Tibial nerve (tissue), 4 donors: ENCODE measurements at places on chromosomes 4 and X. TPM values are rescaled to one million over a fixed set of nuclear protein-coding genes. Genes with fewer than 3 reads are reported as not detected.

The ADGRL3 gene
- 25.1 TPM for total RNA-seq

The TSPAN5 gene
- 15.3 TPM for total RNA-seq

The UGT2B11 gene
- not detected for total RNA-seq

The EFHC2 gene
- 5.2 TPM for total RNA-seq

The TENM3 gene
- total RNA-seq = 36.9 TPM

The HTR2C gene
- not detected for total RNA-seq

- H3K27me3 ChIP-seq = peaks cover 27% of the 10 kb centered on the region
- no peaks in the 10 kb centered on the region for H3K36me3 ChIP-seq
- no peak overlapping the region for H3K4me3 ChIP-seq
- DNase-seq = no peak
Observed at GRCh38 chrX:97743014-97743413, 859.3 kb downstream of the RPA4 start.

GRCh38 chr4:83112678-83113428 is 1.7 kb downstream of the PLAC8 start:
- no peaks in the 10 kb centered on the region for H3K4me1 ChIP-seq
- H3K27ac ChIP-seq = no peak overlapping the region
- DNase-seq = no peak

GRCh38 chrX:107480272-107480671 is 30.8 kb downstream of the FRMPD3 start:
- H3K4me3 ChIP-seq = no peak overlapping the region
- H3K36me3 ChIP-seq = no peaks in the 10 kb centered on the region
- no peaks in the 10 kb centered on the region for H3K27me3 ChIP-seq
- no peak for DNase-seq

- no peak overlapping the region for H3K4me3 ChIP-seq
- H3K27me3 ChIP-seq = no peaks in the 10 kb centered on the region
- no peaks in the 10 kb centered on the region for H3K36me3 ChIP-seq
- H3K4me1 ChIP-seq = no peaks in the 10 kb centered on the region
- DNase-seq = no peak
Observed at GRCh38 chr4:163072222-163072621, 94.5 kb downstream of the NAF1 start.

DNA sequence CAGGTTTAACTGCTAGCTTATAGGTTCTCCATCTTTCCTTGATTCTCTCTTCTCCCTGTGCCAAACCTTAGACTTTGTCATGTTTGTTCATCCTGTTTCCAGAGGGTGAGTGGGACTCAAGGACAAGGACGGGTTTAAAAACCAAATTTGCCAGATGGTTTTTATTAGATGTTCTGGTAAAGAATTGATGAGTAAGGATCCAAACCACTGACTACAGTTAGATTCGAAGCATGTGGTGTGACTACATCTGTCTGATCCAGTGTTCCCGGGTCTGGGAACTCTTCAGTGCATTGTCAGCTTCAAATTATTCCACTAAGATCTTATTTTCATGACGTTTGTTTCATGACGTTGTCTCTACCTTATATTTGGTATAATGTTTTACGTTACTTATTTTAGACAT is 37.5 kb downstream of the MTMR1 start:
- no peaks in the 10 kb centered on the region for H3K4me1 ChIP-seq
- no peaks in the 10 kb centered on the region for H3K27me3 ChIP-seq
- H3K4me3 ChIP-seq = no peak overlapping the region
- no peak for DNase-seq

GRCh38 chr4:56460085-56460484 is 7.3 kb upstream of the SRP72 start:
- DNase-seq = no peak
- no peak overlapping the region for H3K27ac ChIP-seq
- no peak overlapping the region for H3K4me3 ChIP-seq
- no peaks in the 10 kb centered on the region for H3K36me3 ChIP-seq
- no peaks in the 10 kb centered on the region for H3K27me3 ChIP-seq

DNA sequence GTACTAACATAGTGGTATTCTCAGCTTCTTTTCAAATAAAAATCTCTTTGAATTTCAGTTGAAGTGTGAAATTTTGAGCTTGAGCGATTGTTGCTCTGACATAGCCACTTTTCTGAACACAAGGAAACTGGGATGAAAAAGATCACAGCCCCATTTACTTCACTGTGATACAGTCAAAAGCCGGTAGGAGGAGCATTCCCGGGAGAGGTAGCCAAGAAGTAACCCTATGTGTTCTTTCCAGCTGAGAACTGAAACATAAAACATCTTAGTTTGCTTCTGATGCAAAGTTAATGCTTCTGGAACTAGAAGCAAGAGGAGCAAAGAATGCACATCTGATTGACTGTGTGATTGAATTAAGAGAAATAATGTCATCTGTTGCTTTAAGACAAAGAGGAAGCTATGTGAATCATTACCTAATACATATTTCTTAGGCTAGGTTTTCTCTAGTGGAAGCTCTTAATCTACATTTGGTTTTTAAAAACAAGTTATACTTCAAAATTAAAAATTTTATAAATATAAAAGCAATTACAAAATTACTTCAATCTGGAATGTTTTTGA is 88.3 kb upstream of the UNC5C start:
- H3K4me3 ChIP-seq = no peak overlapping the region
- DNase-seq = no peak
- no peaks in the 10 kb centered on the region for H3K36me3 ChIP-seq
- H3K27me3 ChIP-seq = no peaks in the 10 kb centered on the region
- H3K27ac ChIP-seq = no peak overlapping the region
- H3K4me1 ChIP-seq = peaks cover 6% of the 10 kb centered on the region

GRCh38 chr4:7516096-7516772 is 81.5 kb upstream of the PSAPL1 start:
- H3K4me1 ChIP-seq = peaks cover 7% of the 10 kb centered on the region
- H3K27ac ChIP-seq = no peak overlapping the region
- no peaks in the 10 kb centered on the region for H3K36me3 ChIP-seq
- no peak for DNase-seq
- no peaks in the 10 kb centered on the region for H3K27me3 ChIP-seq

- H3K4me3 ChIP-seq = no peak overlapping the region
- H3K27ac ChIP-seq = no peak overlapping the region
- no peaks in the 10 kb centered on the region for H3K27me3 ChIP-seq
- DNase-seq = no peak
Observed at GRCh38 chrX:47644557-47645091, 5.7 kb downstream of the ELK1 start.

DNA sequence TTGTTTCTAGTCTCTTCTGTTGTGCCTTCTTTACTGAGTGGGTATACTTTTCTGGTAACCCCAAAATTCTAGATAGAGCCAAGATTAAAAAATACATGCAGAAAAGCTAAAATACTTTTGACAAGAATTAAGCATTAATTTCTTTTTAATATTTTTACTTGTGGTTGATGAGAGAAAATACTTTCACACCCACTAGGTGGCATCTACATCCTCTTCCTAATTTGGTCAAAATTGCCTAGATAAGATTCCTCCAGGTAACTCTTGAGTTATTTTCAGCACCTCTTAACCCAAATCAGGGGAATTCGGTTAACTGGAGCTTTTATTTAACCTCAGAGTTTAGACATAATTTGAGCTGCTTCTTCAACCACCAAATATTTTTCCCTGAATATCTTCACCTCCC is 28.4 kb upstream of the COX7B2 start:
- no peaks in the 10 kb centered on the region for H3K36me3 ChIP-seq
- H3K27ac ChIP-seq = no peak overlapping the region
- no peak for DNase-seq

DNA sequence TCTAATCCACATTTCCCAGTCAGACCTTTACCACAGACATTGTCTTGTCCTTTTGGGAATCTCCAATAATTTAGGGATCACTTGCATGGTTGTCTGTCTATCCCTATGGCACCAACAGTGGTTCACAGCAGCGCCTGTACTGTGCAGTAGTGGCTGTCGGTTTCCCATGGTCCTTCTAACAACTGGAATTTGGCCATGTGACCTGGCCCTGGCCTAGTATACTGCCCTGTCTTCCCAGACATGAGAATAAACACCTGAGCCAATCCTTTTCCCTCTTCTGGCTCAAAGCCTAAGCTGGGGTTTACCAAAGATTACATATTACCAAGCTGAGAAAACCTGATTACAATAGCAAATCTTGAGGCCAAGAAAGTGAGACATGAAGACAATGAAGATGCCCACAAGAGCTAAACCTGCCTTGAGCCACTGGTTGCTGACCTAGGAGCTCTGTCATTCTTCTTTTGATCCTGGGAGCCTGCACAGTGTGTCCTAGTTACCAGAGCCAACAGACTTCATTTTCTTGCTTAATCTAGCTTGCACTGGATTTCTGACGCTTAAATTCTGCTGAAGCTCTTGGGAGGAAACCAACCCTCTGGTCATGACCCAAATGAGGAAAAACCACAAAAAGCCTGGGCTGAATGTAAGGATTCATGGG is 92.1 kb downstream of the SCD5 start:
- H3K4me1 ChIP-seq = peaks cover 4% of the 10 kb centered on the region
- H3K27ac ChIP-seq = peak overlapping the region; percentile 3
- H3K27me3 ChIP-seq = no peaks in the 10 kb centered on the region
- H3K4me3 ChIP-seq = no peak overlapping the region
- H3K36me3 ChIP-seq = no peaks in the 10 kb centered on the region

GRCh38 chr4:26179316-26179760 is 141.5 kb upstream of the RBPJ start:
- no peak overlapping the region for H3K27ac ChIP-seq
- no peak overlapping the region for H3K4me3 ChIP-seq
- no peaks in the 10 kb centered on the region for H3K27me3 ChIP-seq
- H3K36me3 ChIP-seq = no peaks in the 10 kb centered on the region
- no peak for DNase-seq

GRCh38 chr4:67475155-67475554 is 70.1 kb downstream of the CENPC start:
- H3K36me3 ChIP-seq = peaks cover 12% of the 10 kb centered on the region
- H3K4me3 ChIP-seq = no peak overlapping the region
- H3K4me1 ChIP-seq = no peaks in the 10 kb centered on the region
- no peaks in the 10 kb centered on the region for H3K27me3 ChIP-seq
- H3K27ac ChIP-seq = no peak overlapping the region

DNA sequence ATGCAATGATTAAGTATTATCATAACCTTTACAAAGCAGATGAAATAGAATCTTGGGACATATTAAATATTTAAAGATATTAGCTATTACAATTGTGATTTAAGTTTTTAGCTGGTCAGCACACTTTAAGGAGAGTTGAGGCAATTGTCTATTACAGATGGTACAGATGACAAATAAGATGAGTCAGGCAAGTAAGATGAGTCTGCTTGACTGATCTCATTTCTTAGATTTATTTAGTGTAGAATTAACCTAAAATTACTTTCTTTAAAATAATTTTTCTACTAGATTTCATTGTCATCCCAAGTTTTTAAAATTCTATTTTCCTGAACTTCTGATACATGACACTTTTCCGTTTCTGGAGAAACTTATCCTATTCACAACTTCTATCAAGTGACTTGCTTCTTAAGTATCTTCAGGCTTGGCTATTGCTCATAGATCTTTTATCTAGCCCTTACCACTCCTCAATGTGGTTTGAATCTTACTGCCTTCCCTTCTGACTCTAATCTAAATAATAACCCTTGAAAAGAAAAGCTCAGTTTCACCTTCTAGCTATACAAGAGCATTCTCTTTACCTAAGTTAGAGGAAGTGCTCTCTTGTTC is 32.9 kb downstream of the CXCL1 start:
- H3K4me1 ChIP-seq = no peaks in the 10 kb centered on the region
- H3K36me3 ChIP-seq = no peaks in the 10 kb centered on the region
- DNase-seq = no peak

- H3K27me3 ChIP-seq = no peaks in the 10 kb centered on the region
- H3K4me1 ChIP-seq = no peaks in the 10 kb centered on the region
- no peak overlapping the region for H3K4me3 ChIP-seq
- peaks cover 54% of the 10 kb centered on the region for H3K36me3 ChIP-seq
Observed at GRCh38 chr4:47519239-47519883, 34.3 kb downstream of the ATP10D start.

DNA sequence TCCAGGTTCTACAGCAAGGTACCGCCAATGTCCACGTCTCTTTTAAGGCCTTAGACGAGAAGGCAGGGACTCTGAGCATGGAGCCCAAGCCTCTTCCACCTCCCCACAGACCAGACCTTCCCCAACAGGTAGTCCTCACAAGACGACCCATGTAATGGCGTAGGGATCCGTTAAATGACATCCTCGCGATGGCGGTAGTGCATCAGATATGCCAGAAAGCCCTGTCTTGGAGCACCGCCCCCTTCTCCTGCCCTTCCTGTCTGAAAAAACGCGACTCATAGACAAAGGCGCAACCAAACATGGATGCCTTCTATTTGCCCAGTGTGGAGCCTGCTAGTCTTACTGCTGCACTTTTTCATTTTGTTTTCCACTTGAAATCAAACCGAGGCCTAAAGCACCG is 185.4 kb downstream of the OR13H1 start:
- H3K27me3 ChIP-seq = no peaks in the 10 kb centered on the region
- peak overlapping the region; percentile 21 for H3K4me3 ChIP-seq
- H3K36me3 ChIP-seq = no peaks in the 10 kb centered on the region
- H3K27ac ChIP-seq = no peak overlapping the region

- no peaks in the 10 kb centered on the region for H3K36me3 ChIP-seq
- peak; percentile 3 for DNase-seq
- H3K27ac ChIP-seq = no peak overlapping the region
- H3K27me3 ChIP-seq = no peaks in the 10 kb centered on the region
- no peak overlapping the region for H3K4me3 ChIP-seq
- H3K4me1 ChIP-seq = peaks cover 30% of the 10 kb centered on the region
Observed at GRCh38 chr4:184288451-184289178, 70.9 kb upstream of the ENPP6 start.

DNA sequence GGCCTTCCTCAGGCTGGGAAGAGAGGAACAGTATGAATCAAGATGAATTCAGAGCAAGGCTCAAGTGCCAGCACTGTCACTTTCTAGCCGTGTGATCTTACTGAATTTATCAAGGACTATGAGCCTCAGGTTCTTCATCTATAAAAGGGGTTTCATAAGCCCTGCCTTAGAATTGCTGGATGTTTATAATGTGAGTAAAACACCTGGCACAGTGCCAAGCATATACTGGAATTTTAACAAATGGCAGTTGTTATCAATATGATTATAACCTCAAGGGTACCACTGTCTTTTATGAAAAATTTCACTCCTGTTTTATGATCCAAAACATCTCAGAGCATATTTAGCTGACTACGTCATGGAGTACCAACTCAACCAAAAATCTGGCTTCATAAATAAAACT is 4.0 kb downstream of the MAGEC2 start:
- no peaks in the 10 kb centered on the region for H3K27me3 ChIP-seq
- no peaks in the 10 kb centered on the region for H3K36me3 ChIP-seq
- no peak overlapping the region for H3K4me3 ChIP-seq
- no peak for DNase-seq

- no peak overlapping the region for H3K27ac ChIP-seq
- no peak overlapping the region for H3K4me3 ChIP-seq
- no peak for DNase-seq
- no peaks in the 10 kb centered on the region for H3K4me1 ChIP-seq
- no peaks in the 10 kb centered on the region for H3K27me3 ChIP-seq
- H3K36me3 ChIP-seq = no peaks in the 10 kb centered on the region
Observed at GRCh38 chrX:99914635-99915034, 495.4 kb downstream of the PCDH19 start.
